ENCODE measurements at places on chromosomes 2 and 18. TPM values are rescaled to one million over a fixed set of nuclear protein-coding genes. Genes with fewer than 3 reads are reported as not detected.

GNLY gene
- not detected for total RNA-seq

QPCT gene
- total RNA-seq, result 7.4 TPM

MATN3 gene
- total RNA-seq, result 2.3 TPM

WDR7 gene
- 23.2 TPM for total RNA-seq

SLC14A1 gene
- not detected for total RNA-seq

CAPG gene
- total RNA-seq, result 230 TPM

DNA sequence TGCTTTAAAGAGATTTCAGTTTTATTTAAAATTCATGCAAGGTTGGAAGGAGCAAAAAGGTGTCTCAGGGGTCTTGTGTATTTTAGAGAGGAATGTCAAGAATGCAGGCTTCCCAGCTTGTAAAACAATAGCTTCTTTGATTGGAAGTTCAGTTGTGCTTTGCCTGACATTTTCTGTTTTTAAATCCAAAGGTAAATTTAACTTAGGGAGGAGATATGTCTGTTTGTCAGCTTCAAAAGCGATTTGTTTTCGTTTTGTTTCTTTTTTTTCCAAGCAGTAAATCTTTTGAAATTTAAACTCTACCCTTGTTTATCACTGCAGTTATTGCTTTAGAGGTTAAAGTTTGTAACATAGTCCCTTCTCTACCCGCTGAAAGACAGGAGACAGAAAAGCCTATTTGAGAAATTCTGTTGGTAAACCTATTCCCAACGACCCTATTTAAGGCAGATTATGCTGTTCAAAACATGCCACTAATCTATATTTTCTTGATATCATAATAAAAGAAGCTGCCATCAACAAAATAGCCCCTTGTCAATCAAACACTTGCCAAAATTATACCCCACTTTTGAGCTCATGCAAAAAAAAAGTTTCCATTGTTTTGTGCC is 639.6 kb downstream of the IRS1 start:
- no peaks in the 10 kb centered on the region for H3K36me3 ChIP-seq
- peaks cover 27% of the 10 kb centered on the region for H3K4me1 ChIP-seq
- peak overlapping the region; percentile 36 for H3K4me3 ChIP-seq

DNA sequence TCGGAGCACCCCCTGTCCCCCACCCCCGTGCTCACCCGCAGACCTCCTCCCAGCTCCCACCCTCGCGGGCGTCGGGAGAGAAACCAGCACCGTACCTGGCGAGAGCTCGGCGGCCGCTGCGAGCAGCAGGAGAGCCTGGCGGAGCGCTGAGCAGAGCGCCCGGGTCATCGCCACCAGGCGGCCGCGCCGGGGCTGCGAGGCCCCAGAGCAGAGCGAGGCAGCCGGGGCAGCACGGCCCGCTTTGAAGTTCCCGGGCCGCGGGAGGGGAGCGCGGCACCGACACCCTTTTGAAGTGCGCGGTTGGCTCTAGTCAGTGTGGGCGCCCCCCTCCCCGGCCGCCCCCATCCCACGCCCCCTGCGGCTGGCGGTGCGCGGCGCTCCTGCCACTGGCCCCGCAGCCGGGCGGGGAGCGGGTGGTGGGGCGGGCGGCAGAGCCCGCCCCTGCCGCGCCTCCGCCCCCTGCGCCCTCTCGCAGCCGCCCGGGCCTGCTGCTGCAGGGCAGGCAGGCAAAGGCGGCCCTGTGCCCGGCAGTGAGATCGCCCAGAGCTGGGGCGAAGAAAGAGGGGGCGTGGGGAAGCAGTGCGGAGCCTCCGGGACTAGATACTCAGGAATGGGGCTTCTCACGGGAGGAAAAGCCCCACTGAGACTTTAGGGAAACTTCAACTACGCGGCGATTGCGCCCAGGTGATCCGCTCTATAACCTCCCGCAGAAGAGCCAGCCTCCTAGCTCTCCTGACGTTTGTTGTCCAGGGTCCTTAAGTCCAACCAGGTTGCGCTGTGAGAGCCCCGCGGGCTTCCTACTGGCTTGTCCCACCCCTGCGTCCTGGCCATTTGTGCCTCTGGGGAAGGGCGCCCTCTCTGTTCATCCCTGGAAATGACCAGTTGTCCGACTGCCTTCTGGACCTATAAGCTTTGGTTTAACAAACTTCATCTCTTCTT is at the start of gene ACVR1C:
ACVR1C (minus strand) TSS at position 388 of the 939 bp plus-strand sequence; CDS start at position 168, 220 bp downstream.
- H3K36me3 ChIP-seq, result peaks cover 18% of the 10 kb centered on the region
- H3K27me3 ChIP-seq, result no peaks in the 10 kb centered on the region
- DNase-seq, result peak; percentile 84
- peak within 1 kb of the TSS; percentile 59 for H3K27ac ChIP-seq

- H3K4me3 ChIP-seq, result no peak overlapping the region
- peaks cover 16% of the 10 kb centered on the region for H3K36me3 ChIP-seq
- no peak for DNase-seq
- no peaks in the 10 kb centered on the region for H3K27me3 ChIP-seq
- H3K4me1 ChIP-seq, result peaks cover 42% of the 10 kb centered on the region
- H3K27ac ChIP-seq, result no peak overlapping the region
These were observed 66.5 kb downstream of the STK39 start for GRCh38 chr2:168180914-168181313.

DNA sequence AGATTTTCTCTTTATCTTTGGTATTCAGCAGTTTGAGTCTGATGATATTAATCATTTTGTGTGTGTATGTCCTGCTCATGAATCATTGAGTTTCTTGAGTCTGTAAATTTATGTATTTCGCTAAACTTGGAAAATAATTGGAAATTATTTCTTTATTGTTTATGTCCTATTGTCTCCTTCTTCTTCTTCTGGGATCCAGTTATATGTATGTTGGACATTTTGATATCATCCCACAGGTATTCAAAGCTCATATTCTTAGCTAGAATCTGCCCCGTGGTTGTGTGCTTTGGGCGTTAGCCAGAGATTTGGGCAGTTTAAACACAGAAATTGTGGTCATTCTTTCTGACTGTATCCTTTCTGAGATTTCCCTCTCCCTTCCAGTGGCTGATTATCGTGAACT is 243.0 kb upstream of the SPRED2 start:
- no peak overlapping the region for H3K4me3 ChIP-seq
- no peak for DNase-seq
- no peaks in the 10 kb centered on the region for H3K4me1 ChIP-seq

GRCh38 chr2:176038694-176039093 is 36.6 kb upstream of the LNPK start:
- no peaks in the 10 kb centered on the region for H3K4me1 ChIP-seq
- H3K27ac ChIP-seq, result no peak overlapping the region
- H3K27me3 ChIP-seq, result no peaks in the 10 kb centered on the region
- H3K36me3 ChIP-seq, result no peaks in the 10 kb centered on the region
- no peak for DNase-seq

- no peaks in the 10 kb centered on the region for H3K36me3 ChIP-seq
- no peak for DNase-seq
- H3K27me3 ChIP-seq, result no peaks in the 10 kb centered on the region
- H3K4me3 ChIP-seq, result no peak overlapping the region
- no peak overlapping the region for H3K27ac ChIP-seq
These were observed 25.2 kb downstream of the IMPA2 start for GRCh38 chr18:12006488-12006840.

GRCh38 chr2:162025121-162025911 is 48.7 kb downstream of the DPP4 start:
- no peaks in the 10 kb centered on the region for H3K27me3 ChIP-seq
- peaks cover 10% of the 10 kb centered on the region for H3K36me3 ChIP-seq
- H3K27ac ChIP-seq, result no peak overlapping the region
- H3K4me1 ChIP-seq, result peaks cover 51% of the 10 kb centered on the region
- DNase-seq, result no peak

DNA sequence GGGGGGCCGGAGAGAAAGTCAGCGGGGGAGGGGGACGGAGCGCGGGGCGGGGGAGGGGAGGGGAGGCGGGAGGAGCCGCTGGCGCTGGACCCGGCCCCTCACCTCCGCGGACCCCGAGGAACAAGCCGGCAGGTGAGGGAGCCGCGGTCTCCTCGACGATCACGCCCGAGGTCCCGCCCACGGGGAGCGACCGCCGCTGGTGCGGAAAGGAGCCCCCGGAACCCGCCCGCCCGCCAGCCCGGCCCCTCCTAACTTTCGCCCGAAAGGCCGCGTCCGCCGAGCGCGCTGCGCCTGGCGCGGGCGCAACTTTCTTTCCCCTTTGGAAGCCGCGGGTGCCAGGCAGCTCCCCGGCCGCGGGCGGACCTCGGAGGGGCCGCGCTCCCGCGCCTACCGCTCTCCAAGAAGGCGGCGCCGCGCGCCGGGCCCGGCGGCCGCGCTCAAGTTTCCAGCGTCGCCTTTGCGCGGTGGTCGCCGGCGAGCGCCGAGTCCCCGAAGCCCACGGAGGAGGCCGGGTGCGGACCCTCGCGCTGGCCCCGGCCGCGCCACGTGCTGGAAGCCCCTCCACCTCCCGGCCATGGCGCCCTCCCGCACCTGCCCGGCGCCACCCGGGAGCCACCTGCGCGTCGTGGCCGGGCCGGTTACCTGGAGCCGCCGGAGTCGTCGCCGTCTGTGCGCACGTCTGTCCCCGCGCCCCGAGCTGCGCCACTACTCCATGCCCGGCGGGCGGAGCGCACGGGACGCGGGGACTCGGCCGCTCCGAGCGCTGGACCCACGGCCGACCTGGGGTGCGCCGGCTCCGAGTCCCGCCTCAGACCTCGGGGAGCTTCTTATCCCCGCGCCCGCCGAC is at the start of gene ALKAL2:
ALKAL2 (minus strand) TSS at position 181 of the 847 bp plus-strand sequence. CDS start 256 bp downstream, outside the sequence.
- peak; percentile 7 for DNase-seq
- H3K36me3 ChIP-seq, result peaks cover 8% of the 10 kb centered on the region
- H3K4me3 ChIP-seq, result peak within 1 kb of the TSS; percentile 19
- H3K27me3 ChIP-seq, result peaks cover 38% of the 10 kb centered on the region
- H3K27ac ChIP-seq, result no peak within 1 kb of the TSS

DNA sequence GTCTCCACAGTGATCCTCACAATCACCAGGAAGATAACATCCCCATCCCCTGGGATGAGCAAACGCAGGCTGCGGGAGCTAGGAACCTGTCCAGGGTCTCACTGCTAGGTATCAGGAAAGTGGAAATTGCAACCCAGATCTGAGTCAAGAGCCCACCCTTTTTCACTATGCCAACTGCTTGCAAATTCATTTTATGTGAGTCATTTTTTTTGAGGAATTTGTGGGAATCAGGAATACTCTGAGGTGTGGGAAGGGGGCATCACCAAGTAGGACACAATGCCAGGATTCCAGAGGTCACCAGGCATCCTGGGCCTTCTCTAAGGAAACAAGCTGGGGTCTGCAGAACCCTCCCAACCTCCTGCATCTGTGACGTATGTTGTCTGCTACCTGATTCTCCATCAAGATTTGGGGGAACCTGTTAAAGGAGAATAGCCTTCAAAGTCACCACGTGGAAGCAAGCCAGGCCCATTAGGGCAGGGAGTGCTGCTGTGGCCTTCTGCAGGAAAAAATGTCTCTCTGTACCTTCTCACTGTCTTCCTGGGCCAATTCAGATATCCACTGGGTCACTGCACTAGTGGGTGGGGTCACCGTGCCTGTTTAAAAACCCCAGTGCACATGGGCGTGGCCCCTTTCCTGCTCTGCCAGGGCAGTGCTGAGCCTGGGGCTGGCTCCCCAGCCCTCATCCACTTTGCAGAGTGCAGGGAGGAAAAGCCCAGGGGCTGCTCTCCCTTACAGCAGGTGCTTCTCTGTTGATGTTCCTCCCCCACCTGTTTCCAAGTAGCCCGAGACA is 50.2 kb downstream of the MCFD2 start:
- peaks cover 14% of the 10 kb centered on the region for H3K4me1 ChIP-seq
- H3K27me3 ChIP-seq, result peaks cover 33% of the 10 kb centered on the region
- no peak overlapping the region for H3K4me3 ChIP-seq
- H3K36me3 ChIP-seq, result no peaks in the 10 kb centered on the region
- no peak for DNase-seq

DNA sequence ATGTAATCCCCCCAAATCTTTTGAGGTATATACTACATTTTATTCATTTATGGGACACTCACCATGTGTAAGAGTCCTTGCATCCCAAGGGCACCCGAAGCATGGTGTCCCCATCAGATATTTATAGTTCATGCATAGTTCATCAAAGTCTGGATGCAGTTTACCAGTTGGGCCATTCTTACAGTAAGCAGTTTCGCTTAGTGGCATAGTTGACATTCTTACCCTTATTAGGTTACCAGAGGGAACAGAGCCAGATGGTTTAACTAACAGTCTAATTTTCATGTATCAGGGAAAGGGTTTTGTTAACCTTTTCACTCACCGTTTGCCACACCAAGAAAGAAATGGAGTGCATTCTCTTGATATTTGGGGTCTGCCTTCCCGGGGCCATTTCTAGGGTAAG is 7.1 kb downstream of the ZNF407 start:
- DNase-seq, result no peak
- no peaks in the 10 kb centered on the region for H3K36me3 ChIP-seq
- no peak overlapping the region for H3K4me3 ChIP-seq
- peaks cover 4% of the 10 kb centered on the region for H3K4me1 ChIP-seq
- H3K27ac ChIP-seq, result no peak overlapping the region
- no peaks in the 10 kb centered on the region for H3K27me3 ChIP-seq

- no peak overlapping the region for H3K27ac ChIP-seq
- DNase-seq, result no peak
- no peaks in the 10 kb centered on the region for H3K36me3 ChIP-seq
- H3K4me3 ChIP-seq, result no peak overlapping the region
These were observed 3.5 kb downstream of the MAPK4 start for GRCh38 chr18:50563376-50563775.

All from Calu3 (cell line).